Gastroesophageal sphincter (tissue), 4 donors: ENCODE measurements at places on chromosomes 4 and X.
A peak's percentile ranks its signal among the peaks of the same experiment; 100 is the strongest.

DNA sequence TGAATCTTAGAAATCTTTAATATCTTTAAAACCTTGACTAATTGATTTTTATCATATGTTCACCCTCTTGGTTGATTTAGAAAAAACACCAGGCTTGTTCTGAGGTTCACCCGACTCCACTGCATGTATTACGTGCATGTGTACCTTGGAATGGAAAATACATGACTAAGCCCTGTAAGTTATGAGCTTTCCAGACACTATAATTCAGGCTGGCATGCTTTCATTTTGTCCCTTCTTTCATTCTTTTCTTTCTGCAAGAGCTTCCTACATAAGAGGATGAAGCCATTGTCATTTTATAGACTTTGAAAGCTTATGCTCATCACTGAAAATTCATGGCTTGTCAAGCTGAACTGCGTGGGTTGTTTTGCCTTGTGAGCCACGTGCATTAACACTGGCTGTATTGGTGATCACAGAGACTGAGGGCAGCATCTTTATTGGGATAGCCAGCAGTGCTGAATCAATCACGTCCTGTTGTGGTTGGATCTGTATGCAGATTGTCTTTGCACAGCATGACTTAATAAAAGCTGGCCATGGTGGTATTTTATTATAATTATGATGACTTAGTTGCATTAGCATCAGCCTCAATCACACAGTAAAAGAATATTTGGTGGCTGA is 141.9 kb downstream of the SLIT2 start:
- ATAC-seq, result no peak

DNA sequence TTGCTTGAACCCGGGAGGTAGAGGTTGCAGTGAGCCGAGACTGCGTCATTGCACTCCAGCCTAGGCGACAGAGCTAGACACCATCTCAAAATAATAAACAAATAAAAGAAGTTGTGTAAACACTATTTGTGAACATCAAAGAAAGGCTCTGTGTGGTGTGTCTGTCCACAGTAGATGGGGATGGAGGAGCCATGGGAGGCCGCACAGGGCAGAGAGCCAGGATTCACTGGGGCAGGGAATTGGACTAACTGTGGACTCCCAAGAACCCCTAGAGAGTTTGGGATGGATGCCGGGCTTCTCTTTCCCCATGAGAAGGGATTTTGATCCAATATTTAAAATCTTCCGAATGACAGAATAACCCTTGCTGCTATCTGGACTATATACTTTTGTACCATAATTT is 26.5 kb downstream of the TBC1D1 start:
- ATAC-seq, result no peak

- ATAC-seq, result no peak
Measured at GRCh38 chr4:156593464-156593863, 378.1 kb downstream of the PDGFC start.

DNA sequence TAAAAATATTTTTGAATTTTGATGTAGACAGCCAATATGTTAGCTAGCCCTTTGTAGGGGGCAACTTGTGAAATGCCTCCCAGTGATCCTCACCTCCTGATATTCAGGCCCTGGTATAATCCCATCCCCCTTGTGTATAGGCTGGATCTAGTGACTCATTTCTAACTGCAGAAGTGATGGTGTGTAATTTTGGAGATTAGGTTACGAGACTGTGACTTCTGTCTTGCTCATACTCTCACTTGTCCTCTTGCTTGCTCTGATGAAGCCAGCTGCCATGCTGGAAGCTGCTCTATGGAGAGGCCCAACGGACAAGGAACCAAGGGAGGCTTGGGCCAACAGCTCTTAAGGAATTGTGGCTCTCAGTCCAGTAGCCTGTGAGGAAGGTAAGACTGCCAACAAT is 61.7 kb downstream of the GPR82 start:
- no peak for ATAC-seq

GRCh38 chr4:680928-681645 is 6.7 kb downstream of the MYL5 start:
- peak; percentile 75 for ATAC-seq

DNA sequence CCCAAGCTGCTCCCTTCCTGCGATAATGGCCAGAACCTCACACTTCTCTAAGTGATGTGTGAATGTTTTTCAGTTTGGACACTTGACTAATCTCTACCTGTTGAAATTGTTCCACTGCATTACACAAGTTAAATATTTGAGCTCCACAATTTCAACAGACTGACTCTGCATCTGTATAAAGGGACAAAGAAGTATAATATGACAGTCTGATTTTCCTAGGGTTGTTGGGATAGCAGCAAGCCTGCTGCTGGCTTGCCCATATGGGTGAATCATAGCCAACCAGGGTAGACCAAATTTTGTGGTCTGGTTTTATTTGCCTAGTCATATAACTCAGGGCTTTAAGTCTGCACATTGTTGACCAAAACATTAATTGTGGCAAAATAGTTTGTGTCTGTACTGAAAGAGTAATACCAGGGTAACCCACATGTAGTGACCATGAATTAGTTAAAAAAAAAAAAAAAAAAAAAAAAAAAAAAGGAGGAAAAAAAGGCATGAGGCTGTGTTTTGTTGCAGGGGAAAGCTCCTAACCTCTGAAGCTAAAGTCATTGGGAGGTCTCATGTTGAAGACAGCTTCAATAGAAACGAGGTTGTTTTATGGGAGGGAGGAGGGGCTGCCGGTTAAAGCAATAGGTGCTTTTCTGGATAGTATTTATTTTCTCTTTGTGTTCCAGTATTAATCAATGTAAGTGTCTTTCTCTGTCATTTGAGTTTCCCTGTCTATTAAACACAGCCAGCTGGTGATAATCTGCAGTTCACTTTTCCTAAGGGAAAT is 534.2 kb downstream of the RAB28 start:
- no peak for ATAC-seq

DNA sequence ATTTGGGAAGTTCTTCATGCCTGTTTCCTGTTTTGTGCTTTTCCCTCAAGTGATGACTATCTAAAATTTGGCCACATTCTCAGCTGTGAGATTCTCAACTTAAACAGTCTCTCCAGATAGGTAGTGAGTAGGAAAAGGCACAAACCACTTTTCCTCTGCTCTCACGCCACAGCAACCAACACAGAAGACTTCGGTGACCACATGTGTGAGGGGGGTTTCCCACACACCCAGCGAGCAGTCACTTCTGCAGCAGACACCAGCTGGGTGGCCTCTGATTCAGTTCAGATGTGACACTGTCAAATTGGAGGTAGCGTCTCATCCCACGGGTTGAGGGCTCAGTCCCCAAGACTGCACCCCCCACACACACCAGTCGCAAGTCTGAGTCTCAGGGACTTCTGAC is 25.1 kb upstream of the CLDN34 start:
- ATAC-seq, result no peak

GRCh38 chr4:99564921-99565320 is 1.1 kb upstream of the TRMT10A start:
- no peak for ATAC-seq

DNA sequence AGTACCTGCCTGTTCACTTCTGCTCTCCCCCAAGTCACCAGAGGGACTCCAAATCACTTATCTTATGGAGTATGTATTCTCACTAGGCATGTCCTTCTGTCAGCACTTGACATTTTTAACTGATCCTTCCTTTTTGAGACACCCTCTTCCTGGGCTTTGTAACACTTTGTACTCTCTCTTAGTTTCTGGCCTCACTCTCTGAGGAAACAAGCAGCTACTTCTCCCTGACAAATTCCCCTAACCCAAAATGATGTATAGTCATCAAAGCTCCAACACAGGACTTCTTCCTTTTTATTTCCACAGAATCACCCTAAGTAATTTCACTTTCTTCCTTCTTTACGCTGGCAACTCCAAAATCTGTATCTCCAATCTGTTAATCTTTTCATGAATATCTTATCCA is 101.8 kb downstream of the ARAP2 start:
- ATAC-seq, result peak; percentile 41

DNA sequence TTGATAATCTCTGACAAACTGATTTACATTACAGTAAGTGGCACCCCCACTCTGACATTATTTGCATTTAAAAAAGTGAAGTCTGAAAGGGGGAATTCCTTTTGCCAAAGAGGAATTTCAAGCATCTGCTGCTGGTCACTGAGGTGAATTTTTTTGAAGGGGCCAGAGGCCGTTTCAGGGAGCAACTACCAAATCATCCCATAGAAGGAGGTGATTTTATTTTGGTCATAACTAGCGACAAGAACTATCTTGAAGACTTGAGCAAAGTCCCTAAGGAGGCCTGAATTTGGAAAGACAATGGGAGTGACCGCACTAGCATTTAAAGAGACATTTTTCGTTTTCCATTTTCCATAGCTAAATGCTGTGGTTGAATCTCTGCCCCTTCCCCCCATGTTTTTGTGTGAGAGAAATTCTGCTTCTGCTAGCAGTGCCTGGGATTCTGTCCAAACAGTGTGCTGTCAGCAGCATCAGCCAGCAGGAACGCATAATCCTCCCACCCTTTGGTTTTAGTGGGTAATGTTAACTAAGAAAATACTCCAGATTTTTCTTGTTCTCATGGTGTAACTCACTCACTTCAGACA is 110.1 kb upstream of the MED14 start:
- ATAC-seq, result peak; percentile 76

DNA sequence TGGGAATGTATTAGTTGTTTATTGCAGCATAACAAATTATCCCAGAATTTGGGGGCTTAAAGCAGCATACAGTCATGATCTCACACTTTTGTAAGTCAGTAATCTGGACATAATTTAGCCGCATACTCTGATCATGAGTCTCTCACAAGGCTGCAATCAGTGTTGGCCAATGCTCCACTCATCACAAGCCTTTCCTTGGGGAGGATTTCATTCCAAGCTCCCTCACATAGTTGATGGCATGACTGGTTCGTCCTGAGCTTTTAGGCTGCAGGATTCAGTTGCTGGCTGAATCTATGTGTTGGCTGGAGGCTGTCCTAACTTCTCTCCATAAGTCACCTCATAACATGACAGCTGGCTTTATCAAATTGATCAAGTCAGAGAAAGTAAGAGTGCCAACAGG is 1568.6 kb upstream of the PCDH7 start:
- ATAC-seq, result no peak

DNA sequence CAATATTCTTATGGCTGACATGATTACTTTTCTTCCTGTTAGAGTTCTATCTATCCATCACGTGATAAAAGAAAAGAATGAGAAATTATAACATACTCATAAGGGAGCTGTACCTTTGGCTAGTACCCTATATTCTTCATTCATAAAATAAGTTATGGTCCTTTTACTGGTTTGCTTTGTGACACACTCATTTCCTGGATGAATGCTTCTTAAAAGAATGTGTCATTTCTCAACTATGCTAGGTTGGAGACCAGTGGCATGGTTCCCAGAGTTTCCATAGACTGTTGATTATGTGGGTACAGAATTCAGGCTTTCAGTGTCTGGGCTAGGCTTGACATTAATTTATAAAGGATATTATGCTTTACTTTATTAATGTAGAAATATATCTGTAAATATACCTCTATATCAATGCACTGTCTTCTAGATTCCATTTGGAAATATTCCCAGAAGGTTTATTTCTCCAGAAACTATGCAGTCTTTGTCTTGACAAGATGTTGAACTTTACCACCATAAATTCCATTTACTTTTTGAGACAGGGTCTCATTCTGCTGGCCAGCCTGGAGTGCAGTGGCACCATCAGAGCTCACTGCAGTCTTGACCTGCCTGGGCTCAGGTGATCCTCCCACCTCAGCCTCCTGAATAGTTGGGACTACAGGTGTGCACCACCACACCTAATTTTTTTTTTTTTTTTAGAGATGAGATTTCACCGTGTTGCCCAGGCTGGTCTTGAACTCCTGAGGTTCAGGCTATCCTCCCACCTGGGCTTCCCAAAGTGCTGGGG is 23.8 kb downstream of the NUDT6 start:
- peak; percentile 71 for ATAC-seq

- ATAC-seq, result no peak
Measured at GRCh38 chrX:38052096-38052495, 45.7 kb downstream of the SYTL5 start.

GRCh38 chr4:146098397-146098796 is 77.1 kb upstream of the LSM6 start:
- ATAC-seq, result no peak

DNA sequence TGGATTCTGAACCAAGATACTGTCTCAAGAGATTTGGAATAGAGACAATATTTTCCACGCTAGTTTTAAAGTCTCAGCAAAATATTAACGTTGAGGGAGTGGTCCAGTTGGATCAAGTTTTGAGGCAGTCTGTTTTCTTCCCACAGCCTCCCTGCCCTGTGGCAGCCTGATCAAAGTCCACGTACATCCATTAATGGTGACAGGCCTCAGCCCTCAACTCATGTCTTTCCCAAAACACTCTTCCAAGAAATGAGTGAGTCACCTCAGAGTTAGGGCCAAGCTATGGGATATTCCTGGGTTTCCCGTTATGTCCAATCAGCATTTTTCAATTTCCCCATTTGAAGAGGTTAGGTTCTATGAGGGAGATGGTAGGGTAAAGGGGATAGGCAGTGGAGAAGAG is 28.5 kb downstream of the EGFL6 start:
- ATAC-seq, result no peak

- peak; percentile 96 for ATAC-seq
Measured at GRCh38 chr4:107824350-107825071, at the start of gene SGMS2. Gene SGMS2, plus strand, starts transcription at chr4:107824932. Its CDS starts 70,622 bp downstream, at chr4:107895554.

DNA sequence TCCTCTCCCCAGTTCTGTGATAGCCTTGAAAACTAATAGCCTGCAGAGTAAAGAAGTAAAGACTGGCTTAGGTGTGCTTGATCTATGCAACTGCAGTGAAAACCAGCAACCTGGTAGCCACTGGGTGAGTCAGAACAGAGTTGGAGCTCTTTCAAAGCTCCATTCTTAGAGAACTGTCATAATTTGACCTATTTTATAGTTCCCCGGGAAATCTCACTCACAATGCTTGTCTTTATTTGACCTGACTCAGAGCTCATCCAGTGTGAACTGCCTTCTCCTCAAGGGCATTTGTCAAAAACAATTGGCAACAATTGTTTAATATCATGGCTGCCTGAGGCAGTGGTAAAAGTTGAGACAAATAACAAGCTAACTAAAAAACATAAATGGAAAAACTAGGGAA is 213.0 kb upstream of the NHS start:
- ATAC-seq, result no peak

DNA sequence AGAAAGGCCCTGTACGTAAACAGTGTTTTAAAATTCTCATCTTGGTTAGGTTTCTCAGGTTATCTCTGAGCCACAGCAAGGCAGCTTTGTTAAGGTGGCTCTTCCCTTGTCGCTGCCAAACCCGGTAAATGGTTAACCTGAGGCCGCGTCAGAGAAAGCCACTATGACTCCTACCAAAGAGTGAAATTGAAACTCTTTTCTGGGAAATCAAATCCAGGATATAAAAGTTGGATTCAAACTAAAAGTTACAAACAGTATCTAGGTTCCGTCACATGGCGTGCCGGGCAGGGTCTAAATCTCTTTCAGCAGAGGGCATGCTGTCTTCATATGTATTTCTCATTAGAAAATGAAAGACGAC is 433 bp downstream of the MMAA start:
- ATAC-seq, result peak; percentile 56

DNA sequence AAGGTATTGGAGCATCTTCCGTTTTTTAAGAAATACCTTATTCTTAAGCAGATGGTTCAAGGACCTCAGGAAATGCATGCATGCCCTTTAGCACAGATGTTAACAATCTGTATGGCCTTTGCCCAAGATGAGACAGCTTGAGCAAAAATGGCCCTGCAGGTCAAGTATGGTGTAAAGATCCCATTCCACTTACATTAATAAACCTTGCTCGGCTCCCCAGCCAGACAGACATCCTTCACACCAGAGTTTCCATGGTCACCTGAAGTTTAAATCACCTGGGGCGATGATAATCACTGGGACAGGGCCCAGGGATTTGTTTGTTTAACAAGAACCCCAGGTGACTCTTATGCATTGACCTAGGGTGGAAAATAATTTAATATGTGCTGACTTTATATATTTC is 287.0 kb upstream of the NOCT start:
- no peak for ATAC-seq
